CD4-positive, alpha-beta memory T cell (primary cell): ENCODE measurements at places on chromosomes 13 and 19. TPM values are rescaled to one million over a fixed set of nuclear protein-coding genes. Genes with fewer than 3 reads are reported as not detected.

Gene ERICH4
- polyA plus RNA-seq, result not detected

Gene SHISA7
- not detected for polyA plus RNA-seq

Gene GPR180
- polyA plus RNA-seq, result 1.8 TPM

Gene CACNG8
- polyA plus RNA-seq, result not detected

DNA sequence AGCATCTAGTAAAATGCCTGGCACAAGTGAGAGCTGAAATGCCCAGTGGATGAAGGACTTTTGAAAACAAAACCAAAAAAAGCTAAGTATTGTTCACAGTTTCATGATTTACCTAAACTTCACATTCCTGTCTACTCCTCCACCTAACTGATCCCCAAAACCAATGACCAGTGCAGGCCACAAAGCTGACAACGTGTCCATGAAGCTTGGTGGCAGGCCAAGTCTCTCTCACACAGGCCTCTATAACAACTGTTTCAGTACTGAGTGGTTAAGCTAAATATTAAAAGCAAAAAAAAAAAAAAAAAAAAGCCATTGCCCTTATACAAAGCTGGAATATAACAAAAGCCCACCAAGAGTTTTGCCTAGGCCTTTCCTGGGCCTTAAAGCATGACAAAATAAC, 36.4 kb downstream of the STK24 start:
- no peaks in the 10 kb centered on the region for H3K27me3 ChIP-seq
- H3K36me3 ChIP-seq, result no peaks in the 10 kb centered on the region
- H3K27ac ChIP-seq, result no peak overlapping the region

DNA sequence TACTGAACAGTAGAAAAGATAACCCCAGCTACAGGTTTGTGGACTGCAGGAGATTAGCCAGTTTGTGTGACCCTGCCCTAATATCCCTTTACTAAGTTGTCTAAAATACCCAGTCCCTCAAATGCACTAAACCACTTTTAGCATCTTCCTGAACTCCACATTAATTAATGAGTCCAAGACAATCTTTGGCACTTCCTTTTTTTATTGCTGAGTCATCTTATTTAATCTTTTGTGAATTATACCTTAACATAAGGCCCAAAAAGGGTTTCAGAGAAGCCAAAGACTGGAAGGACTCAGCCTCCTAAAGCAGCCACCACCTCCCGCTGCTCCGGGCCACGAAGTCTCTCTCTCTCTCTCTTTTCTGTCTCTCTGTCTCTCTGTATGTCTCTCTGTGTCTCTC, 48.8 kb upstream of the PDCD5 start:
- H3K4me1 ChIP-seq, result no peaks in the 10 kb centered on the region
- no peak overlapping the region for H3K27ac ChIP-seq
- H3K4me3 ChIP-seq, result no peak overlapping the region
- DNase-seq, result no peak
- H3K27me3 ChIP-seq, result no peaks in the 10 kb centered on the region

DNA sequence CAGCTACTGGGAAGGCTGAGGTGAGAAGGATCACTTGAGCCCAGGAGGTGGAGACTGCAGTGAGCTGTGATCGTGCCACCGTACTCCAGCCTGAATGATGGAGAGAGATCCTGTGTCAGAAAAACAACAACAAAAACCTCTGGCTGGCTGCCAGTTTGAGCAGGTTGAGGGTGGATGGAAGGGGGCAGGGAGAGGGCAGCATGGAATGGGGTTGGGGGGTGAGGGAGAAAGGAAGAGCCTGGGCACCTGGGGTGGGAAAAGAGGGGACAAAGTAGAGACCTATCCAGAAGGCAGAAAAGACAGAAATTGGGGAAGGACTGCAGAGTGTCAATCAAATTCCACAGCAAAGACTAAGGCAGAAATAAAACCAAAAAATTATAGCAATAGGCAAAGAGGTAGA, 4.7 kb downstream of the SLC1A5 start:
- no peak for DNase-seq
- no peaks in the 10 kb centered on the region for H3K27me3 ChIP-seq
- peaks cover 40% of the 10 kb centered on the region for H3K4me1 ChIP-seq
- H3K36me3 ChIP-seq, result peaks cover 21% of the 10 kb centered on the region

- peak; percentile 29 for DNase-seq
- H3K36me3 ChIP-seq, result peaks cover 5% of the 10 kb centered on the region
- no peaks in the 10 kb centered on the region for H3K27me3 ChIP-seq
- H3K27ac ChIP-seq, result peak overlapping the region; percentile 80
- H3K4me3 ChIP-seq, result peak overlapping the region; percentile 52
- peaks cover 46% of the 10 kb centered on the region for H3K4me1 ChIP-seq
Measured at GRCh38 chr19:47226426-47227351, 4.3 kb downstream of the BBC3 start.

- no peak for DNase-seq
- no peak overlapping the region for H3K27ac ChIP-seq
- no peaks in the 10 kb centered on the region for H3K4me1 ChIP-seq
Measured at GRCh38 chr19:49247676-49248075, 77.3 kb downstream of the SLC6A16 start.

- H3K4me1 ChIP-seq, result peaks cover 21% of the 10 kb centered on the region
- DNase-seq, result no peak
Measured at GRCh38 chr19:24029941-24030636, 56.9 kb upstream of the ZNF254 start.

DNA sequence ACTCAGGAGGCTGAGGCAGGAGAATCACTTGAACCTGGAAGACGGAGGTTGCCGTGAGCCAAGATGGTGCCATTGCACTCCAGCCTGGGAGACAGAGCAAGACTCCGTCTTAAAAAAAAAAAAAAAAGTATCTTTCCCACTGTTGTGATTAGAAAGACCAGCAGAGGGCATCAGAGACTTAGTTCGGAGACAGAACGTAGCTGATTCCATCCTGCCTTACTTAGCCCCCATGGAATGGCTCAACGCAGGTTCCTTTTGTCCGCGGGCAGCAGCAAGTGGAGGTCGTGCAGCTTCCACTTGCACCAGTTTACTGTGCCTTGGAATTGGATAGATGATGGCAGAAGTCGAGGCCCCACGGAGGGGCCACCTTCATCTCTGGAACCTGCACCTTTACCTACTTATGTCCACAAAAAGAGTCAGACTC, 8.1 kb downstream of the TIMM29 start:
- no peak overlapping the region for H3K4me3 ChIP-seq
- H3K36me3 ChIP-seq, result no peaks in the 10 kb centered on the region
- H3K4me1 ChIP-seq, result peaks cover 10% of the 10 kb centered on the region
- no peaks in the 10 kb centered on the region for H3K27me3 ChIP-seq
- H3K27ac ChIP-seq, result no peak overlapping the region

GRCh38 chr19:16772841-16773240, 53.2 kb downstream of the NWD1 start:
- DNase-seq, result no peak
- H3K4me3 ChIP-seq, result no peak overlapping the region
- H3K27ac ChIP-seq, result no peak overlapping the region
- no peaks in the 10 kb centered on the region for H3K4me1 ChIP-seq
- H3K36me3 ChIP-seq, result no peaks in the 10 kb centered on the region
- no peaks in the 10 kb centered on the region for H3K27me3 ChIP-seq

GRCh38 chr19:9839415-9839814, 4.3 kb downstream of the PIN1 start:
- peaks cover 14% of the 10 kb centered on the region for H3K4me1 ChIP-seq
- H3K27me3 ChIP-seq, result no peaks in the 10 kb centered on the region
- H3K36me3 ChIP-seq, result peaks cover 55% of the 10 kb centered on the region
- H3K4me3 ChIP-seq, result no peak overlapping the region

DNA sequence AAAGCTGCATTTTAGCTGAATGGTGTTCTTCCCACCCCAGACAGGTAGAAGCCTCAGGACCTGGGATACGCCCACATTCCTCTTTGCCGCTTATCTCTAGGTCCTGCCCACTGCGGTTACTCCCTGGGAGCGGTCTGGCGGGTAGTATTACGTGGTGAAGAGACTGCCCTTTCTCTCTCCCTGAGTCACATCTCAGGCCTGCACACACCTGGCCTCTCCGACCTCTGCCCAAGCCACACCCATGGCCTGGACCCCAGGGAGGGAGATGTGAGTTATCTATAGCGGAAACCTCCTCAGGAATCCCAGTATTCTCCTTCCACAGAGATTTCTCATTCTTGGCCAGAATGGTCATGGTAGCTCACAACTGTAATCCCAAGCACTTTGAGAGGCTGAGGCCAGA, 17.3 kb downstream of the RHPN2 start:
- H3K36me3 ChIP-seq, result no peaks in the 10 kb centered on the region
- H3K4me1 ChIP-seq, result no peaks in the 10 kb centered on the region
- no peak for DNase-seq
- H3K4me3 ChIP-seq, result no peak overlapping the region
- H3K27me3 ChIP-seq, result no peaks in the 10 kb centered on the region
